CD4-positive, alpha-beta T cell treated with Interleukin-6 at 100 ng/mL for 8 hours (primary cell): ENCODE measurements at places on chromosomes 16 and 17.

DNA sequence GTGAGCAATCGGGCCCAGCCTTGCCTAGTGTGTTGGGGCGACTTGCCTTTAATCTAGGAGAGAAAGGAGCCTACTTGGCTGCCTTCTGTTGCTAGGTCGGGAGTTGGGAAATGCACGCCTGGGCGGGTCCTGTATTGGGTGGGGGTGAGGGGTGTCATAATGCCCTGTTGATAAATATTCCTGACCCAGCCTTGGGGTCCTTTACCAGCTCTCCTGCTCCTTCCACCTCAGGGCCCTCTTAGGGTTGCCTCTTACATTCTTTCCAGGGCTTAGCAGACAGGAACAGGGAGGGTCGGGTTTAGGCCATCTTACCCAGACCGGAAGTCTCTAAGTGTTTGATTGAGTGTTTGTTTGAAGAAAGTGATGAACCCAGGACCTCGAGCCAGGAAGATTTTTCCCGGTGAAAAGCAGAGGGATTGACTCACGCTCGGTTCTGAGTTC lies 112.9 kb downstream of the SEC14L1 start:
- no peak for DNase-seq

GRCh38 chr17:1714980-1715802 lies 5.0 kb upstream of the TLCD2 start:
- DNase-seq = peak; percentile 40

- DNase-seq = no peak
Measured at GRCh38 chr17:69672924-69673323, 258.4 kb downstream of the MAP2K6 start.

GRCh38 chr16:82651921-82652601 lies 25.3 kb downstream of the CDH13 start:
- DNase-seq = no peak
